Right ventricle myocardium inferior (tissue), 1 donor: ENCODE measurements at places on chromosomes 11 and 22. TPM values are rescaled to one million over a fixed set of nuclear protein-coding genes. Genes with fewer than 3 reads are reported as not detected.

- DNase-seq = peak; percentile 13
These were observed 28.4 kb downstream of the KCNJ4 start for GRCh38 chr22:38426628-38427027.

GRCh38 chr22:21013657-21014201, 1.2 kb upstream of the P2RX6 start:
- DNase-seq = no peak

The NFAM1 gene
- 2.9 TPM for total RNA-seq

The OTOG gene
- not detected for total RNA-seq

The C1QTNF5 gene
- total RNA-seq = 17.5 TPM

GRCh38 chr11:78727816-78728215, 153.2 kb upstream of the NARS2 start:
- DNase-seq = no peak

DNA sequence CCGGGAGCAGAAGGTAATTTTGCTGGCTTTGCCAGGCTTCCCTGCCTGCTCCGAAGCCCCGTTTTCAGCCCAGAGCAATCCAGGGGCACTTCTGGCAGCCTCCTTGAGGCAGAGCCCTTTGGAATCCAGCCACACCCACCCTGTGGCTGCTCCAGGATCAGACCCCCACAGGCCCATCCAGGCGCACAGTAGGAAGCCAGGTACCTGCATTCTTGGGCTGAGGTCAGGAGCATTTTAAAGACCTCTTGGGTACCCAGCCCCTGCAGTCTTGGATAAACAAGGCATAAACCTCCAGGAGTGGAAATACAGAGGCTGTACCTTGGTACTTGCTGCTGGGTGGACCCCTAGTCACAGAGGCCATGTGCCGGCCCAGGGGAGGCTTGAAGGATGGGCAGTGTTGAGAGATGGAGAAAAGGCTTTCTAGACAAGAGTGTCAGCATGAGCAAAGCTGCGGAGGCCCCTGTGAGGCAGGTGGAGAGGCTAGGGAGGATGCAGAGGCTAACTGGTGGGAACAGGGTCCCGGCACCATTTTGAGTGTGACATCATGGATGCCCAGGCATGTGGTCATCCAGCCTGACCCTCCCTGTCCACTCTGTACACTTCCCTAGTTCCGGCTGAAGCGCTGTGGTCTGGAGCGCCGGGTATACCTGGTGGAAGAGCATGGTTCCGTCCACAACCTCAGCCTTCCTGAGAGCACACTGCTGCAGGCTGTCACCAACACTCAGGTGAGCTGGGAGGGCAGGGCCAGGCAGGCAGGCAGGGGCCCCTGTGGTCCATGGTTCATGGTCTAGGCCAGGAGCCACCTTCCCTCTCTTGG, 3.9 kb downstream of the MUS81 start:
- peak; percentile 58 for DNase-seq

- no peak for DNase-seq
These were observed 43.9 kb downstream of the MIAT start for GRCh38 chr22:26701323-26701722.
